ENCODE measurements at places on chromosomes 4 and X.

DNA sequence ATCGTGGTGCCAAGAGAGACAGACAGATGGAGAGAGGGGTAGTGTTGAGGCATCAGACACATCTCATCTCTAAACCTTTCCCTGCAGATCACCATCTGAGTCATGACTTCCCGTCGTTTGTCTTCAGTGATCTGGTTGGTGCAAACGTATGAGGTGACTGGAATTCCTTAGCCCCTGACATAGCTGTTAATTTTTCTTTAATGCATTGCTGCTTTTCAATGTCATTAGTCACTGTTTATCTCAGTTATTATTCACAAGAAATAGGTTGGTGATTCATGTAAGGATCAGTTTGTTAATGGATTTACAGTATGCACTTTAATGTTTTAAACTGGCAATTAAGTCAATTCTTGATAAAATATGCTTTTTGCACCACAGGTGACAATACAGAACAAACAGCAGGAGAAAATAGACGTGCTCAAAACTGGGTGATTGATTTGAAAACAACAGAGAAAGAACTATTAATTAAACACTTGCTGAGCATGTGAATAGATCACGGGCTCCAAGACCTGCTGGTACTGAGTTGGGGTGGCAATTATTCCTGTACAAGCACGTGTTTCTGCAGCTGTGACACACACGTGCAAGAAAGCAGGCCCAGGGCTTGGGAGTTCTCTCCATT, 1.3 kb upstream of the TMEM154 start:
- peak; percentile 49 for DNase-seq

- DNase-seq: no peak
Observed at GRCh38 chr4:176837169-176837895, 44.6 kb upstream of the VEGFC start.

DNA sequence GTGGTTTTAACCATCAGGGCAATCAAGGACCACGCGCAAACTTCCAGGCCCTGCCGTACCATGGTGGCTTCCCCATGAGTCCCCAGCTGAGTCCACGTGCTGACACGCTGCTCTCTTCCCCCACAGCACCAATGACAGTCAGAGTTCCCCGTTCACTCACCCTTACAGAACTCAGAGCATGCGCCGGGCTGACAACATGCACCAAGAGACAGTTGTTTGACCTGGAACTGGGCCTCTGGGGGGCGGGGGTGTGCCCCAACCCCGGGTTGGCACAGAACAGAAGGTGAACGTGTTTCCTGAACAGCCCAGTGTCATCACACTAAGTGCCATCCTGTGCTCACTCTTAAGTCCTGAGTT, 29.4 kb downstream of the IRF2 start:
- DNase-seq: peak; percentile 80

DNA sequence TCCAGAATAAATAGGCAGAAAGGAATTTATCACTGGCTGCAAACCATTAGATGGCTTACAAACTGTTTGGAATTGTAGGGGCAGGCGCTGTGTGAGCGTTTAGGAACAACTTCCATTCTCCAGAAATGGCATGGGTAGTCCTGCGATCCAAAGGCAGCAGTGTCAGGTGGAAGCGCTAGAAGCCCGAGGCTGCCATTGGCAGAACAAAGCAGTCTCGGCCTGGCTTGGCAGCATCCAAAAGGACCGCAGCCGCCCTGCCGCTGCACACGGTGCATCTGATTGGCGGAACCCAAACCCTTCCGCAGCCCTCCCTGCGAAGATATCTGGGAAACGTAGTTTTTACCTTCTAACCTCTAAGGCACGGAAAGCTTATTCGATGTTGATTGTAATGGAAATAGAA, 23.6 kb upstream of the YTHDC1 start:
- peak; percentile 41 for DNase-seq

DNA sequence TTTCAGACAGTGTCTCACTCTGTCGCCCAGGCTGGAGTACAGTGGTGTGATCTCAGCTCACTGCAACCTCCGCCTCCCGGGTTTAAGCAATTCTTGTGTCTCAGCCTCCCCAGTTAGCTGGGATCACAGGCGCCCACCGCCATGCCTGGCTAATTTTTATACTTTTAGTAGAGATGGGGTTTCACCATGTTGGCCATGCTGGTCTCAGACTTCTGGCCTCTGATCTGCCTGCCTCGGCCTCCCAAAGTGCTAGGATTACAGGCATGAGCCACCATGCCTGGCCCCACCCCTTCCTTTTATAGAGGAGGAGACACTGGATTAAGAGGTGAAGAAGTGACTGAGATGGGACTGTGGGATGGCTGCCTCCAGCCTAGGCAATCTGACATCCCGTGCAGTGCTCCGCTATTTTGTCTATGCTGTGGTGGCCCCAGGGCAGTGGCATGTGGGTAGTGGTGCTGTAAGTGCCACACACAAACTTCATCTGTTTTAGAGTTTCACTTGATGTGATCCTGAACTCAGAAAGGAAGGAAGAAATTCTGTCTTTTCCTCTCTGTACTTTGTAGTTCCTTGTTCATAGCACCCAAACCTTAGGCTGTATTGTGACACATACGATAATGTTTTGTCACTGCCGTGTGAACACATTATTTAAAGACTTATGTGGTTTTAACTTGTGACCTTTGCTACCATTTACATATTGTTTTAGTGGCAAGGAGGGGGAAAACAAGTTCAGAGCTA, 48.9 kb downstream of the FNIP2 start:
- DNase-seq: peak; percentile 66

- no peak for DNase-seq
Observed at GRCh38 chr4:159016593-159017024, 86.3 kb upstream of the RAPGEF2 start.

GRCh38 chr4:122669911-122670738, 49.3 kb upstream of the IL21 start:
- DNase-seq: no peak

- DNase-seq: no peak
Observed at GRCh38 chr4:43423276-43423675, 530.8 kb downstream of the GRXCR1 start.

GRCh38 chr4:153112041-153112441, 92.2 kb upstream of the TRIM2 start:
- no peak for DNase-seq

- DNase-seq: no peak
Observed at GRCh38 chr4:73053974-73054480, 15.5 kb downstream of the COX18 start.

GRCh38 chr4:113106108-113106507, 56.7 kb downstream of the ANK2 start:
- DNase-seq: no peak

- no peak for DNase-seq
Observed at GRCh38 chr4:94525993-94526728, 74.4 kb downstream of the PDLIM5 start.
